NCI-H510A (cell line): ENCODE measurements at places on chromosomes 16 and 17.
A peak's percentile ranks its signal among the peaks of the same experiment; 100 is the strongest.

DNA sequence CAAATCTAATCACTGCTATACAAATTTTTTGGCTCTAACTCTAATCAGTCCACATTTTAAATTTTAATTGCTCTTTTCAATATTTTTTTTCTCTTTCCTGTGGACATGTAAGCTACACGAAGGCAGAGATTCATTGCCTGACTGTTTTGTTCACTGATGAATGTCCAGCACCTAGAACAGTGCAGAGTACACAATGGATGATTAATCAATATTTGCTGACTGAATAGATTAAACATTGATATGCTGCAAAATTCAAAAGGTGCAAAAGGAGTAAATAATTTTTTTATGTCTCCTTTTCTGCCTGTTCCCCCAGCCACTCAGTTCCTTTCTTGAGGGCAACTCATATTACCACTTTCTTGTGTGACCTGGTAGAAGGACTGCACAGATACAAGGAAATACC lies 32.8 kb downstream of the SCNN1B start:
- DNase-seq = no peak

- DNase-seq = no peak
Measured at GRCh38 chr17:14950216-14950615, 314.9 kb downstream of the PMP22 start.

- DNase-seq = no peak
Measured at GRCh38 chr16:62732092-62732491, 695.9 kb upstream of the CDH8 start.

- no peak for DNase-seq
Measured at GRCh38 chr16:2480948-2481347, 6.0 kb downstream of the TBC1D24 start.

GRCh38 chr16:47978491-47979163 lies 177.2 kb downstream of the ABCC12 start:
- DNase-seq = no peak

- no peak for DNase-seq
Measured at GRCh38 chr16:89961920-89962319, 13.4 kb downstream of the DEF8 start.

GRCh38 chr16:31186930-31187807 lies 7.2 kb downstream of the FUS start:
- no peak for DNase-seq

DNA sequence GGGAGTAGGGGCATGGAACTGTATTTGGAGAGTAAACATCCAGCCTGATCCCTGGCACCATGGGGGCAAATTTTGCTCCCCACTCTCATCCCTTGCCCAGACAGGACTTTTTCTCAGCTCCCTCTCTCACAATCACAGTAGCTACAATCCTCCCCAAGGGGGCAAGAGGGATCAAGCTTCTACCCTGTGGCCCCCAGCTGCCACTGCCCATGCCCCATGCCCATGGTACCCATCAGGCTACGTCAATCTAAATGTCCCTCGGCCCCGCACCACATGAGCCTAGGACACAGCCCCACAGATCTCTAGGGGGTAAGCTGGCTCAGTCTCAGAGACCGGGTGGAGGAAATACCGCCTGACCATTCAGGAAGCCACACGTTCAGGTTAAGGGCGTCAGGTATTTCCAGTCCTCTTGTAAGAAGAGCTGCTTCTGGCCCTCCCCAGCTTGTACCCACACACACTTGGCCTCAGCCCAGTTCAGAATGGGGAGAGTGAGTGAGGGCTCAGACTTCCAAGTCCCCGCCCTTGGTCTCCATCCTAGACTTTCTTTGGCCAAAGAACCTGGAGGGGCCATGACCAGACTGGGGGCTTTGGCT lies 1.8 kb downstream of the CACNB1 start:
- DNase-seq = no peak

GRCh38 chr17:64063088-64063487 lies 42.7 kb upstream of the ICAM2 start:
- DNase-seq = no peak

DNA sequence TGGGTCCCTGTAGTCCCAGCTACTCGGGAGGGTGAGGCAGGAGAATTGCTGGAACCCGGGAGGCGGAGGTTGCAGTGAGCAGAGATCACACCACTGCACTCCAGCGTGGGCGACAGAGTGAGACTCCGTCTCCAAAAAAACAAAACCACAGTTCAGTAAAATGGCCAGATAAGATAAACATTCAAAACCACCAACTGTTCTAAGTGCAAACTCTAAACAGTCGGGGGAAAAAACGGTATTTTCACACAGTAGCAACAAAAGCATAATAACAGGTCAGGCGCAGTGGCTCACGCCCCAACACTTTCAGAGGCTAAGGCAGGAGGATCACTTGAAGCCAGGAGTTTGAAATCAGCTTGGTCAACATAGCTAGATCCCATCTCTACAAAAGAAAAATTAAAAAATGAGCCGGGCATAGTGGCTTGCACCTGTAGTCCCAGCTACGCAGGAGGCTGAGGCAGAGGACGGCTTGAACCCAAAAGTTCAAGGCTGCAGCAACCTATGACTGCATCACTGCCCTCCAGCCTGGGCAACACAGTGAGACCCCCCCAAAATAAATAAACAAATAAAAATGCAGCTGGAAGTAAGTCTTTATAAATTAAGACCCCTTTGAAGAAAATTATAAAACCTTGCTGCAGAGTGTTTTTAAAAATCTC lies 10.8 kb upstream of the HASPIN start:
- DNase-seq = no peak

DNA sequence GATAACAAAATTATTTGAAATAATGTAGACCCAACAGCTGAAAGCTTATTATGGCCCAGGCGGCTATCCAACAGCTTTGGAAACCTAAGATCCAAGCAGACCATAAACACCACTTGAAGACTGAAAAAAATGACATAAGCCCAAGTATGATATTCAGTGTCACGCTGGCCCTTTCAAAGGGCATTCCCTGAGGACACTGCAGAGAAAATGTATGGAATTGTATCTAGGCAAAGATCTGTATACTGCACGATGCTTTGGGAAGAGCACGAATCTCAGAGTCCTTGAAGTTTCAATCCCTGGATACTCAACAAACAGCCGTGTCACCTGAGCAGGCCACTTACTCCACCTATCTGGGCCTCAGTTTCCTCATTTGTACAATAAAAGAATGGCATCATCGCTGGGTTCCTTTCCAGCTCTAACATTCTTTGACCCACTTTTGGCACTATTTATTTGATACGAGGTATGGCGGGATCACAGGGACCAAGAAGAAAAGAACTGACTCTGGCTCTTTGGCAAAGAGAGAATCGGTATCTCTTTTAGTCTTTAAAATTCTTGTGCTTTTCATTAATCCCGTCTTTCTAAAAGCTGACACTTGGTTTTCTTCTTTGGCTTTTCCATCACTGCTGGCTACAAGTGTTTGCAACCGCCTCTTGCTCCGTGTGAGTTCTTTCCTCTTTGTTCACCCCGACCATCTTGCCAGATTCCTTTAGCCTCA lies 1.2 kb downstream of the STAT5B start:
- no peak for DNase-seq

GRCh38 chr17:36938566-36939051 lies 1.3 kb downstream of the LHX1 start:
- DNase-seq = no peak

DNA sequence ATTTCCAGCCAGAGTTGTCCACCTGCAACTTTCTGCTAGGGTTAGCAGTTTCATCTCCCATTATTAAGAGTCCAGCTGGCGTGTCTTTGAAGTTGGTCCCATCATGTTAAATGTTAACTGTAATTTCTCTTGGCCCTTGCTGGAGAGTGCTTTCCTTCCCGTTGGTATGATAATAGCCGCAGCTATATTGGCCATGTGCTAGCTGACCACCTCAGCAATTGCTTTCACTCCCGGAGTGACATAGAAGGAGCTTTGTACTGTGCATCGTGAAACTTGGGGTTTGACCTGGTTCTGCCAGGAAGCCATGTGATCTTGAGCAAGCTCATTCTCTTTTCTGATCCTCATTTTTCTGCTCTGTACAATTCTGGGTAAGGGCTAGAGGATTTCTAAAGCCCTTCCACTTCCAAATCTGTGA lies 81.0 kb upstream of the TBX2 start:
- DNase-seq = no peak

- no peak for DNase-seq
Measured at GRCh38 chr16:1089822-1090619, 6.0 kb downstream of the C1QTNF8 start.

- no peak for DNase-seq
Measured at GRCh38 chr16:3872216-3872895, 8.2 kb downstream of the CREBBP start.

DNA sequence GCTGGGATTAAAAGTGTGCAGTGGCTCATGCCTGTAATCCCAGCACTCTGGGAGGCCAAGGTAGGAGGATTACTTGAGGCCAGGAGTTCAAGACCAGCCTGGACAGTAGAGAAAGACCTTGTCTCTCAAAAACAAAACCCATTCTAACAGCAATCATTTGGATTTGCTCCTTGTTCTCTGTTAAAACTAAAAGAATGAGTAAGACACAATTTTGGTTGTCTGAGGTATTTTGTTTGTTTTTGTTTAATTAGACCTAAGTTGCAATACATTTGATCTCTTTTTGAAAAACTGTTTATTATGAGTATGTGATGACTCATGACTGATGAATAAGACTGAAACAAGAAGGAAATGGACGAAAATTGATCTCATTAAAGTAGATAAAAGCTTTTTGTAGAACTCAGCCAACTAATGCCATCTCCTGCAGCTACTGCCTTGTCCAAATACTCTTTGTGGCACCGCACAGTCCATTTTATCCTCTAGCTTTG lies 29.0 kb downstream of the GLG1 start:
- DNase-seq = no peak

DNA sequence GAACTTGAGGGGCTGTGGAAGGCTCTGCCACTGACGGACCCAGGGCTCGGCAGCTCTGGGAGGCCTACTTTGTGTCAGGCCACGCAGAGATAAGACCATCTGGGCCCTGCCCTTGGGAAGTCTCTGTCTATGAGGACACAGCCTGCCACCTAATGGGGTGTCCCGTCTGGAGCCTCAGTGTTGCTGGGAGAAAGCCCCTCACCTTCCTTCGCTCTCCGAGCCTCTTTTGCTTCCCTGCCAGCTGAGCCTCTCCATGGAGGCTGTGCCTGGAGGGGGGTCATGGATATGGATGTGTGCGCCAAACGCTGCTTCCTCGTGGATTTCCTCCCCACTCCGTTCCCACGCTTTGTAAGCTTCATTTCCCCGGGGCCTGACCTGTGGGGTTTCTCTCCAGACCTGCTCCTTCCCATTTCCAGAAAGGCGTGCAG lies 228.8 kb downstream of the SEC14L1 start:
- DNase-seq = no peak

DNA sequence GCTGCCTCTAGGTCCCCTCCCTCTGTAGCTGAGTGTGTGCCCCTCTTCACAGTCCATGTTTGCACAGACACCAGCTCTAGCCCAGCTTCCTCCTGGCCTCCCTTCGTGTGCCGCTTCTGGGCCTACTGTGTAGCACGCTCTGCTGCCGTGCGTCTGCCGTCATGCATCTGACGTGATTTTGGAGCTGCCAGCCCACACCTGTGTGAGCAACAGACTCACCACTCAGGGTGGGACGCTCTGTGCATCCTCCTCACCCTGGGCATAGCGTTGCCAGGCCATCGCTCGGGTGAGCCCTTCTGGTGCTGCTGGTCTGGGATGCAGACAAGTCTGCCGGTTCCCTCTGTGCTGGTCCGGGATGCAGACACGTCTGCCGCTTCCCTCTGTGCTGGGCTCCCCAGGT lies 39.4 kb upstream of the ZNF750 start:
- no peak for DNase-seq

GRCh38 chr17:77535435-77535834 lies 394.7 kb downstream of the SEC14L1 start:
- no peak for DNase-seq

GRCh38 chr17:7841396-7841914 lies 7.4 kb downstream of the KDM6B start:
- DNase-seq = peak; percentile 65

DNA sequence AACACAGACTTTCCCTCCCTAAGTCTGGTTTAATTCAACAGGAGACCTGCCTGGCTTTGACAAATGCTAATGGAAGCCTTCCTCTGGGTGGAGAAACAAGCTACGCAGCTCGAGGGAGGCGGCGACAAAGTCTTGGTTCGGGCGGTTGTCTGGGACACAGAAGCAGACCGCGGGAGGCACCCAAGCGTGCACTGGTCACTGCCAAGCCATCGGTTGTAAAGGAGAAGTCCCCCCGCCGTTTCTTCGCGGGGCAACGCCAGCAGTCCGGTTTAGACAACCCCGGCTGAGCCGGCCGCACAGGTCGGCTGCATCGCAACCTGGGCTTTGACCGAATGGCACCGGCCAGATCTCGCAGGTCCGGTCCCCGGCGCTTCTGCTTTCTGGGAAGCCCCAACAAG lies 586 bp downstream of the GLYR1 start:
- DNase-seq = peak; percentile 19

DNA sequence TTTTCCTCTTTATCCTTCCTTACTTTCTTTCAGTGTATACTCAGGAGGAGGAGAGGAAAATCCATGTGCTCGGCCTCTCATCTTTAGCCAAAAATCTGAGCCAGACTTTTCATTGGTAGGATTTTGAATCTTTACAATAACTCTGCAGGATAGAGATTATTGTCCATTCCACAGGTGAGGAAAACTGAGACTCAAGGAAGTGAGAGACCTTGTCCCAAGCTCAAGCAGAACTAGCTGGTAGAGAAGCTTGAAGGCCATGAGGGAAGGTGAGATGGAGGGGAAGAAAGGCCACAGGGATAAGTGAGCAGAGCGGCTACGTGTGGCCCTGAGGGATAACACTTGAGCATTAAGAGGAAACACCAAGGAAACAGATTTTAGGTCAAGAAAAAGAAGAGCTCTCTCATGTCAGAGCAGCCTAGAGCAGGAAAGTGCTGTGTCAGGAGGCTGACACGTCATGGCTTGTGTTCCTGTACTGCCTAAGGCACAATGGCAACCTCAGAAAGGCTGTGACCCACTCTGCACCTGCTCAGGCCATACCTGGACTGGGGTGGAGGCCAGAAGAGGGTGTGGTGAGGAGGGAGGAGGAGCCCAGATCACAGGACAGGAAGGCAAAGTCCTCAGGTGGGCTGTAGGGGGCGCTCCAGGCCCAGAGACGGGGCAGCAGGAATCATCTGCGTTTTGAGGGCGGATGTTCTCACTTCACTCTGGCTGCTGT lies 11.9 kb downstream of the MT4 start:
- DNase-seq = no peak

GRCh38 chr17:37488009-37488604 lies 1.6 kb upstream of the DUSP14 start:
- DNase-seq = peak; percentile 58

- DNase-seq = no peak
Measured at GRCh38 chr17:34680151-34680550, 100.8 kb downstream of the TMEM132E start.

DNA sequence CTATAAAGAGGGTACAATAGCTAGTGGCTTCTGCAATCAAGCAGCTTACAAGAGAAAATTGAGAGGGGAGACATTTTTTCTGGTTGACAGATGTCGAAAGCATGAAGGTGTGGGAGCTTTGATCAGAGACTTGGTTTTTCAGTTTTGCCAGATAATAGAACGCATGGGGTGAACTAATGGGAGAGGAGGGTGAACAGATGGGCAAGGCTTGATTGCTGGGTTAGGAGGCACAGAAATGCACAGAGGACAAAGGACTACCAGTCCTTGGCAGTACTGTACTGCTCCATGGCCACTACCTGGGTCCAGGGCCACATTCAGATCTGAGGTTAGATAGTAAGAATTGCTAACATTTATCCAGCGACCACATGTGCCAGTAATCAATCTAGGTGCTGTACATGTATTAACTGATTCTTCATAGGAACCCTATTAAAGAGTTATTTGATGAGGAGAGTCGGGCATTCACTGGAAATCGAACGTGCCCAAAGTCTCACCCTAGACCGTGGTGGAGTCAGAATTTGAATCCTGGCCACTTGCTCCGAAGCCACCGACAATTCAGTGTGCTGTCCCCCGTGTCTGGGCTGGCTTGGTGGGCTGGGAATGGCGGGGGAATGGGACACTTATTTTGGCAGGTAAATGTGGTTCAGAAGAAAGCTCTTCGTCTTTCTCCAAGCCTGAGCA lies 873 bp upstream of the KSR1 start:
- DNase-seq = no peak
